ENCODE measurements at places on chromosomes 6 and 20.

GRCh38 chr20:25859649-25860530, 163.2 kb upstream of the ZNF337 start:
- DNase-seq, result no peak

GRCh38 chr6:75551367-75551952, 50.2 kb upstream of the SENP6 start:
- no peak for DNase-seq

- DNase-seq, result no peak
Measured at GRCh38 chr6:141117874-141118273, 1014.9 kb upstream of the GJE1 start.

DNA sequence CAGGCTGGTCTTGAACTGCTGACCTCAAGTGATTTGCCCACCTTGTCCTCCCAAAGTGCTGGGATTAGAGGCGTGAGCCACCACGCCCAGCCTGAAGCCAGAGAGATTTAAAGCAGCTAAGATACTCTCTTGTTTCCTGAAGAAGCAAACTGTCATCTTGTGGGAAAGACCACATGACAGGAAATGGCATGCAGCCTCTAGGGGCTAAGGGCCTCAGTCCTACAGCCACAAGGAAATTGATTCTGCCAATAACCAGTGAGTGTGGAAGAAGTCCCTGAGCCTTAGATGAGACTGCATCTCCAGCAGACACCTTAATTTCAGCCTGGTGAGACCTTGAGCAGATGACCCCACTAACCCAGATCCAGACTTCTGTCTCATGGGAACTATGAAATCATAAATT, 40.9 kb downstream of the KIZ start:
- DNase-seq, result no peak

DNA sequence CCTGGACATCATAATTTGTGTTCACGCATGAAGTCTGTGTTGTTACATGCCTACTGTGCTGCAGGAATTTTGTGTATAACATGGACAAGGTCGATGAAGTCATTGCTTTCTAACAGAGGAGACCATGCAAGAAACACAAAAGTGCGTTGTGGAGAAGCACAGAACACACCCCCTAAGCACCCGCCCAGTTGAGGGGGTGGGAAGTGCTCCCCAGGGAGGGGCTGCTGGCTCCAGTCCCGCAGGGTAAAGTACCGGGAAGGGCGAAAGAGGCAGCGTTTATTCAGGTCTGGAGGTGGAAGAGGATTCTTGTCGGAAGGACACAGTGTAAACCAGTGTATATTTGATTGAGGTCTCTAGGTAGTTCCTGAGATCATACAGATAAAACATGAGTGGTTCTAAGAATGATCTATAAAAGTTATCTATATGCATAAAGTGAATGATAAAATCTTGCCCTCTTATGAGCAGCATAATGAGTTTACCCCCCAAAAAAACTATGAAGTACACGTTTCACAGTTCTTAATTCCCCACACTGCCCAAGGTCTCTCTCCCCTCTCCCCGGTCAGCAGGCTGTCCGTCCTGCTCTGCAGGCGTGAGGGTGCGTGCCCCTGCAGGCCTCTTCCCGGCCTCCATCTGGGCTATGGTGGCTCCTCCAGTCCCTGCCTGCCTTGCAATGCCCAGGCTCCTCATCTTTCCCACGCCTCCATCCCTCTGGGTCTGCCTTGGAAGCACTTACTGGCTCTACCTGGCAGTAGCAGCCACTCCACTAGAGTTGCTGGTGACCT, 159.7 kb downstream of the THBS2 start:
- no peak for DNase-seq

GRCh38 chr20:19501476-19502115, 256.5 kb upstream of the RIN2 start:
- no peak for DNase-seq

GRCh38 chr6:134346932-134347545, 29.1 kb upstream of the SGK1 start:
- DNase-seq, result no peak

- no peak for DNase-seq
Measured at GRCh38 chr6:151757506-151757955, 50.0 kb upstream of the ESR1 start.

DNA sequence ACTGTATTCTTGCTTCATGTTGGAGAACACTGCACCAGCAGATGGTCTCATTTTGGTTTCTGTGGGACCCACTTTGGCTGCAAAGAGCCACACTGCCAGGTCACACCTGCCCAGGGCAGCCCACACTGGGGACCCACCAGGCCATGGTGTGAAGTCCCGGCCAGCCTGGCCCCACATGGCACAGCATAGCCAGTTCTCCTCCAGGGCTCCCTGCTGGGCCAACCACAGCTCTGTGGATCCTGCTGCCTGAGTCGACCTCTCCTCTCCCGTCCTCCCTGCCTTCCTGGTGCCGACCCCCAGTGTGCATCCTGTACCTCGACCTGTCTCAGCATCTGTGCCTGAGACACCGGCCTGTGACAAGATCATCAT, 3.0 kb downstream of the ARFRP1 start:
- no peak for DNase-seq

- DNase-seq, result peak; percentile 49
Measured at GRCh38 chr6:17021539-17021889, 80.3 kb upstream of the STMND1 start.

GRCh38 chr6:75446241-75446880, 47.2 kb downstream of the FILIP1 start:
- no peak for DNase-seq

- DNase-seq, result no peak
Measured at GRCh38 chr20:52410182-52410647, 218.6 kb upstream of the ZFP64 start.

- no peak for DNase-seq
Measured at GRCh38 chr6:100346828-100347227, 117.9 kb downstream of the SIM1 start.

- DNase-seq, result no peak
Measured at GRCh38 chr20:4788314-4788713, 66.6 kb downstream of the PRND start.

- DNase-seq, result no peak
Measured at GRCh38 chr6:42916288-42916687, 435 bp downstream of the PTCRA start.

GRCh38 chr6:52712136-52712535, 41.2 kb downstream of the TMEM14A start:
- DNase-seq, result no peak

DNA sequence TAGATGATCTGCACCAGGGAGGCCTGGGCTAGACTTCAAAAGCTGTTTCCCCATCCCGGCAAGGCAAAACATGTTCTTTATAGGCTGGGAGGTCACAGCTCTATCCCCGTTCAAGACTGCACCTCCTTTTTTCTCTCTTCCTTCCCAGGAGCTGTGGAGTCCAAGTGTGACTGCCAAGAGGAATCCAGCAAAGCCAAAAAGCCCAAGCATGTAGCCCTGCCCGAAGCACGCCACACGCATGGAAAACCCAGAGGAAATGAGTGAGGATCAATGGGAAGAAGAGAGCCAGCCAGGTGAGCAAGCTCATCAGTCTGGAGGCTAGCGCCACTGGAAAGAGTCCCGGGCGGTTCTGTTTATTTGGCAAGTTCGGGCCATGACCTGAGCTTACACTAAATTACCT, 240.4 kb downstream of the PRL start:
- DNase-seq, result no peak

DNA sequence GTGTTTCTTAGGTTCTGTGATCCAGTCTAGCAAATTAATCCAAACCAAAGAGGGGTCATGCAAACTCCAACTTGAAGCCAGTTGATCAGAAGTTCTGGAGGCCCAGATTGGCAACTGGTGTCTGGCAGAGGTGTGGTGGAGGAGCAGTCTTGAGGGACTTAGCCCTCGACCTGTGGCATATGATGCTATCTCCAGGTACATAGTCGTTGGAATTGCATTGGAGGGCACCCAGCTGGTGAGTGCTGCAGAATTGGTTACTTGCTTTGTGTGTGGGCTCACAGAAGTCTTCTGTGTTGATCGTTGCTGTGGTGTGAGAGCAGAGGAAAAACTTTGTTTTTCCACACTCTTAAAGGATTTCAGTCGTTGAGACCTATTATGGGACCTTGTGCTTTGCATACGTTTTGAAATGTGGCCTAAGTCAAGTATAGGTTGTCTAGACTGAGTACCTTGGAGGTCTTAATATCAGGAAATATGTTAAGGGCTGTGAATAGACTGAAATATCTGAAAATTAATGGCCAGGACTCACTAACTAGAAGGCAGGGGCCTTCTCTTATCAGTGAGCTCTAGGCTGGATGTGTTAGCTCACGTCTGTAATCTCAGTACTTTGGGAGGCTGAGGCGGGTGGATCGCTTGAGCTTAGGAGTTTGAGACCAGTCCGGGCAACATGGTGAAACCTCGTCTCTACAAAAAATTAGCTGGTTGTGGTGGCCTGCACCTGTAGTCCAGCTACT, 7.8 kb downstream of the PANK2 start:
- DNase-seq, result no peak

DNA sequence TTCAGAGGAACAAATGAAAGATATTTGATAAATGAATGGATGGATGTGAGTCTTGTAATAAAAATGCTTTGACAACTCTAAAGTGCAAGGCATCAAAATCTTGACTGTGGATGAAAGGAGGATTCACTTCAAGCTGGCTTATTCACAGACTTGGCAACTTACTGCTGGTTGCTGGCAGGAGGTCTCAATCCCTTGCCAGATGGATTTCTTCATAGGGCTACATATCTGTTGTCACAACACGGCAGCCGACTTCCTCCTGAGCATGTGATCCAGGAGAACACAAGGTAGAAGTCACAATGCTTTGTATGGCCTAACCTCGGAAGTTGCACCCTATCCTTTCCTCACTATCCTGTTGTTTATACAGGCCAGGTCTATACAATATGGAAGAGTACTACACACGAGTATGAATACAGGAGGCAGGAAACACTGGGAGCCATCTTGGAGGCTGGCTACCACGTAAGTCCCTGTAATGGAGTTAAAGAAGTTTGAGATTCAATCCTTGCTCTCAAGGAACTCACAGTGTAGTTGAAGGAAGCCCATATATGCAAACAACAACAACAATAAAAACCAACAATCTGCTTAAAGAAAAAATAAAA, 97.9 kb downstream of the ID4 start:
- DNase-seq, result no peak

- DNase-seq, result no peak
Measured at GRCh38 chr6:110809792-110810191, 5.5 kb downstream of the CDK19 start.

GRCh38 chr6:46293641-46294316, 123.0 kb upstream of the ENPP5 start:
- DNase-seq, result no peak

- no peak for DNase-seq
Measured at GRCh38 chr20:58097429-58097828, 131.0 kb downstream of the ANKRD60 start.

DNA sequence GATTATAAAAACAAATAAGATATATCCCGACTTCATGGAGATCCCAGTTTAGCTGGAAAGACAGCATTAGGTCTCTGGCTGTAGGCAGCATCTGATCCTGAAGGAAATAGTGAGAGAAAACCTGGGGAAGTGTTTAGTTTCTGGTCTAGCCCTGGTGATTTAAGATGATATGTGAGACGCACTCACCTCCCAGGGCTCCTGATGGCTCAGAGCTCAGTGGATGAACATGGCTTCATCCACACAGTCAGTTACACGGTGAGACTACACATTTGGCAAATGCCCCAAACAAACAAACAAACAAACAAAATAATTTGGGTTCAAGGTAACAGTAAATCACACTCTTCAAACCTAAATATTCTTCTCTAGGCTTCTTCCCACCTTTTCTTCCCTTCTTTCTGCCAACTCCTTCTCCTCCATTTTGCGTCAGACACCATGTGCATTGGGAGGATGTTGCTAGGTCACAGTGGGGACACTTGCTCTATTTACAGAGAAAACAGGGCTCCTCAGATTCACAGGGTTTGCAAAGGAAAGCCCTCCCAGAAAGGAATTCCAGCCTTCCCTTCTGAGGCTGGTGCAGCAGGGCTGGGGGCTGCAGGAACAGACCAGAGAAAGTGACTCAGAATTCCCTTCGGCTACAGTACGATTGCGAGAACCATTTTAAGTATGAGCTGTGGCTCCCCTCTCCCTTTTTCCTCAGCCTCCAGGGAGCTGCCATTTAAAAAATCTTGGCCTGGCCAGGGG, 59.6 kb upstream of the SALL4 start:
- no peak for DNase-seq

- DNase-seq, result no peak
Measured at GRCh38 chr6:79468587-79468986, 68.6 kb downstream of the LCA5 start.

DNA sequence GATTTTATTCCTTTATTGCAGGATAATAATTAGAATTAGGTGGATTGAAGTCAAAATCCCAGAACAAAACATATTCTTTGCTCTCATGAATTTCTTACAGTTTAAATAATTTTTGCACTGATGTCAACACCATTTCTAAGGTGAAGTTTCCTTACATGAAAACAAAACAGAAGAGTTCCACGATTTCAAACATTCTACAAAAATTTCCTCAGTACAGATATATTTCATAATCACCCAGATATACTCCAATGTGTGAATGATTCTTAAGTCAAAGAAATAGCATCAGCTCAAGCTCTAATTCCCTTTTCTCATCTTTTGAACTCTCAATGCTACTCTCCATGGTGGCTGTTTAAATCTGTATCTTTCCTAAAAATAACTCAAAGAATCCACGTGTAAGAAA, 39.5 kb upstream of the THBS2 start:
- no peak for DNase-seq

GRCh38 chr20:19858466-19859371, 100.7 kb downstream of the RIN2 start:
- no peak for DNase-seq

- no peak for DNase-seq
Measured at GRCh38 chr6:1263039-1263849, 48.7 kb upstream of the FOXQ1 start.
